Vagina (tissue), 2 donors: ENCODE measurements at places on chromosomes 2 and 18. TPM values are rescaled to one million over a fixed set of nuclear protein-coding genes. Genes with fewer than 3 reads are reported as not detected.

The TXNDC2 gene
- total RNA-seq: 0.49 TPM

The NEU2 gene
- total RNA-seq: not detected

The FBXO15 gene
- total RNA-seq: not detected

The GCG gene
- not detected for total RNA-seq
